ENCODE measurements at places on chromosomes 2 and 18. TPM values are rescaled to one million over a fixed set of nuclear protein-coding genes. Genes with fewer than 3 reads are reported as not detected.
A peak's percentile ranks its signal among the peaks of the same experiment; 100 is the strongest.

DNA sequence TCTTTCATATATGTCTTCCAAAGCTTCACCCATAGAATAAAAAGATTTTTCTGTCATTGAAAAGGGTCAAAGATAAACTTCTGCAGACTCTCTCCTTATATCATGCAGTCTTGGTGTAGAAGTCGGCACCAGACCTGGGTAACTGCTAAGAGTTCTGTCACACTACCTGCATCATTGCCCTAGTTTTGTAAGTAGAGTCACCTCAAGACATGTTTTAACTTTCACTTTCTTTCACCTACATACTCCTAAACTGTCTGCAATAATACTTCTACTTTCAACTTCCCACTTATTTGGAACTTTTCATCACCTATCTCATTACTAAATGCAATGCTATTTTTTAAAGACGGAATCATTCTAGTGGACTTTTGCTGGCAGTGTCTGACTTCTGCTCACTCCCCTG, 475.6 kb upstream of the VRK2 start:
- no peak for DNase-seq

GRCh38 chr2:118274841-118275510, 186.7 kb downstream of the INSIG2 start:
- DNase-seq: no peak

DNA sequence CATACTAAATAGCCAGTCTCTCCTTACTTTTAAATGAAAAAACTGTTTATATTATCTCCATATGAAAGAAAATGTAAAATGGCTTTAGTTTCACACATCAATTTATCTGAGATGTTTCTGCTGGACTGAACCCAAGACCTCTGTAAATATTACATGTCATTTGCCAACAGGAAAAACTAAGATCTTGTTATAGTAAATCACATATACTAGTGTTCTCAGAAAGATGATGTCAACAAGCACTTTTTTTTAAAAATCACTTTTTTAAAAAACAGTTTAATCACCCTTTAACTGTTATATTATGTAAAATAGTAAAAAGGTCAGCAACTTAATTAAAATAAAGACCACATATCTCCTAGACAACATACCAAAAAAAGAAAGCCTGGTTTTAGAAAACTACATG, 46.3 kb downstream of the PTPN2 start:
- no peak for DNase-seq

DNA sequence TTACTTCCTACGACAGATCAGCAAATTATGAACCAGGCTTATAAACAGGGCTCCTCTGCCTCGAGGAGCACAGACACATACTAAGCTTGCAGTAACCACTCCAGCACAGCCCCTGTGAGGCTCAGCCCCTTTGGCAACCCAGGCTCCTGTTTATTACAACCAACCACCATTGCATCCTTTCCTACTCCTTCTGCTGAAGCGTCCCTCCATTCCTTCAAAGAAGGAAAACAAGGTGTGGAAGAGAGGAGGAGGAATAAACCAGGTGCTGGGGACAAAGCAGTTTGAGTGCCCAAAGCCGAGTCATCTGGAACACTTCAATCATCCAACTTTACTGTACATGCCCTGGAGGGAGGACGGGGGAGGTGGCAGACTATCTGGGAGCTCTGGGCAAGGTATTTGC, 87.2 kb upstream of the MGAT4A start:
- DNase-seq: no peak

- no peak for DNase-seq
These were observed 88.9 kb downstream of the MOGAT1 start for GRCh38 chr2:222760301-222760897.

- DNase-seq: no peak
These were observed 30.1 kb upstream of the GRB14 start for GRCh38 chr2:164651361-164651760.

GRCh38 chr2:190113000-190113399, 50.5 kb upstream of the MSTN start:
- no peak for DNase-seq

Gene FEZ2
- total RNA-seq: 64.0 TPM

GRCh38 chr2:129078548-129078947, 759.9 kb upstream of the HS6ST1 start:
- DNase-seq: no peak

GRCh38 chr2:109045505-109045904, 56.5 kb upstream of the EDAR start:
- DNase-seq: peak; percentile 41

DNA sequence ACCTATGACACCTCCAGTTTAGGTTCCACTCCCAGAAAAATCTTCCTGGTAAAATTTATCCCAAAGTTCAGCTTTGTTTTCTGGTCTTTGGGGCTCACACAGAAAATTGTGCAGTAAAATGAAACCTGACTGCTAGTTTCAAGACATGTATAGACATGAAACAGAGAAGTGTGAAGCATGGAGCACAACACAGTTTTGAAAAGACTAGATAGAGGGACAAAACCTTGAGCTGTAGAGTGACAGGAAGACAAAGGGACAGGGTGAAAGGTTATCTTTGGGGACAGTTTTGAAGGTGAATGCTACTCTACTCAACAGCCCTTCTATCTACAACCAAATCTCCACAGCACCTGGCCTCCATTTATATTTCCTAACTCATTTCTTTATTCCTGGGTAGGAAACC, 352.6 kb downstream of the RBM43 start:
- DNase-seq: no peak

DNA sequence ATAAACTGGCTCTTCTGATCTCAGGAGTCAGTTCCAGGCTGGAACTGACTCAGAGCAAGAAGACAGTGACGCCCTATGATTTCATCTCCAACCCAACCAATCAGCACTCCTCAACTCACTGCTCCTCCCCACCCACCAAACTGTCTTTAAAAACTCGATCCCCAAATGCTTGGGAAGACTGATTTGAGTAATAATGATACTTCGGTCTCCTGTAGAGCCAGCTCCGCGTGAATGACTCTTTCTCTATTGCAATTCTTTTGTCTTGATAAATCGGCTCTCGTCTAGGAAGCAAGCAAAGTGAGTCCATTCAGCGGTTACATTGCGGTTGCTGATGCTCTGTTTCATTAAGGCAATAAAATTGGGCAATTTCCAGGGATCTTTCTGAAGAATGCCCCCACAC, 1025.3 kb upstream of the CNTNAP5 start:
- DNase-seq: no peak

Gene KYNU
- 12.0 TPM for total RNA-seq

GRCh38 chr2:226378753-226379705, 420.6 kb downstream of the IRS1 start:
- DNase-seq: no peak

Gene RTKN
- total RNA-seq: 11.3 TPM

- no peak for DNase-seq
These were observed 56.1 kb downstream of the ZC3H8 start for GRCh38 chr2:112198780-112199179.

GRCh38 chr2:216698293-216698692, 2.9 kb upstream of the IGFBP5 start:
- no peak for DNase-seq

Measured in mesenteric fat pad (tissue), 1 donor.